Activated T-cell treated with anti-CD3 and anti-CD28 coated beads, Interleukin-2, amount 50 U/mL, for 48 hours (primary cell): ENCODE measurements at places on chromosomes 3 and 15.
A peak's percentile ranks its signal among the peaks of the same experiment; 100 is the strongest.

GRCh38 chr3:141337523-141337854 is 30.8 kb upstream of the ZBTB38 start:
- no peak for DNase-seq

- peak; percentile 51 for DNase-seq
Observed at GRCh38 chr15:94206463-94207167, 24.7 kb upstream of the MCTP2 start.

DNA sequence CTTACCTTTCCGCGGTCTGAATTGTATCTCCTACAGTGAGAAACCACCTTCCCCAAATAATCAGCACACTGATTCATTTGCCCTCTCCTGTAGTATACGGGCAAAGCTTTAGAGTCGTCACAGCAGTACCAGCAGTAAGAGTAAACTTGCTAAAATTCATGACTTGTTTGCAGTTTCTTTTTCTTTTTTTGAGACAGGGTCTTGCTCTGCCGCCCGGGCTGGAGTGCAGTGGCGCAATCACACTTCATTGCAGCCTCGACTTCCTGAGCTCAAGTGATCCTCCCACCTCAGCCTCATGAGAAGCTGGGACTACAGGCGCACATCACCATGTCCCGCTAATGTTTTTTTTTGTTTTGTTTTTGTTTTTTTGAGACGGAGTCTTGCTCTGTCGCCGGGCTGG is 11.9 kb downstream of the SCAMP5 start:
- no peak for DNase-seq

DNA sequence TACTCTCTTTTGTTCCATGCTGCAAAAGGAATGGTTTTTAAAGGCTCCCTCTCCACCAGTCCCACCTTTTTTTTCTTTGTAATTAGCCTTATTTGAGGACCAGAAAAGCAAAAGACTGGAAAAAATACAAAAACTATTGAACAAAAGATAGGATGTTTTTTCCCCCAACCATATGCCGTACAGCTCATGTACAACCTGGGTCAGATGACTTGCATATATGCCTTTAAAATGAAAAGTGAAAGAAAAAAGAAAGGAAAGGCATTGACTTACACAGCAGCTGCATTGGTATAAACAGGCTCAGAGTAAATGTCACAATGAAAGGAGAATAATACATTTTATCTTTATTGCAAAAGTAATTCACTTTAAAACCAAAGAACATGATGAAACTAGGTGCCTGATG is 69.5 kb upstream of the CMC1 start:
- no peak for DNase-seq

DNA sequence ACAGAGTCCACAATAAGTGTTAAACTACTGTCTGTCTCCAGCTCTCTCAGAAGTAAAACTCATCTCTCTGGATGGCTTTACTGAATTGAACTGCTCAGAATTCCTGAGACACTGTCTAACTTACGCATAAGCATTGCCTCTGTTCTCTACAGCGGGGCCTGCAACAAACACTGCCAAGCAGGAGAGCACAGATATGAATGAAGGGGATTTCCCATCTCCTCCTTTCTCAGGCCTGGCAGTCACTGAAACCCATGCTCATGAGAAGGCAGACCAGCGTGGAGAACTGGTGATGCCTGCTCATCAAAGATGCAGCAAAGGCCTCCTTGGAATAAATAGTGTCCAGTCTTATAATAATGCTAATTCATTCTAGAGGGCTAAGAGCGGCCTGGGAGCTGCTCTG is 10.3 kb downstream of the RASGRP1 start:
- DNase-seq = peak; percentile 65

DNA sequence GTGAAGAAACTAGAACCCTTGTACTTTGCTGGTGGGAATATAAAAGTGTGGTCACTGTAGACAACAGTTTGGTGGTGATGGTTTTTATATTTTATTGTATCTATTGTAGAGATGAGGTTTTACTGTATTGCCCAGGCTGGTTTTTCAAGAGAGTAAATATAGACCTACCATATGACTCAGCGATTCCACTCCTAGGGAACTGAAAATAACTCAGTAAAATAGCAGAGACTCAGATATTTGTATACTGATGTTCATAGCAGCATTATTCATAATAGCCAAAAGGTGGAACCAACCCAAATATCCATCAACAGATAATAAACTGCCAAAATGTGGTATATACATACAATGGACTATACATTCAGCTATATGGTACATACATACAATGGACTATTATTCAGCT is 68.8 kb upstream of the IL12A start:
- no peak for DNase-seq

DNA sequence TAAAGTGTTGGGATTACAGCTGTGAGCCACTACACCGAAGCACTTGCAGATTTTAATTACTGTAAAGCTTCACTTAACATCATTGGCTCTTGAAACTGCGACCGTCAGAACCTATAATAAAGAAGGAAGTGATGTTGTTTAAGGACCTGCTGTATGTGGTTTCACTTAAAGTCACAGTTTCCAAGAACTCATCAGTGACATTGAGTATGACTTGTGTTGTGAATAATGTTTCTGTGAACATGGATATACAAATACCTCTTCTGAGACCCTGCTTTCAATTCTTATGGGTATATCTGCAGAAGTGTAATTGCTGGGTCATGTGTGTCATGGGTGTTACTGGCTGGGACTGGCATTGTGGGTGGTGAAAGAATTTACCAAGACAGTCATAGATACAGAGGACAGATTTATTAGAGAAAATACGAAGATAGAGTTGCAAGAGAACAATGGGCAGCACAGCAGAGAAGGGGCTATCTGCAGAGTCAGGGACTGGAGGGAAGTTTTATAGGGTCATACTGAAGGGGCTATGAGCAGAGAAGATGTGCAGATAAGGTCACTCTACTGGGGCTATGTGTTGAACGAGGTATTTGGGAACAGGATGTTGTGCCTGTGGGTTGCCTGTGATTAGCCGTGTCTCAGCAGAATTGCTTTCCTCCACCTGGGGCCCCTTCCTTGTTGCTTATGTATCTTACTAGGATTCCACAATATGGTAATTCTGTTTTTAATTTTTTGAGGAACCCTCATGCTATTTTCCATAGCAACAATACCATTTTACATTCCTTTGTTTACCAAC is 4.5 kb downstream of the NDUFB5 start:
- DNase-seq = peak; percentile 35
